Breast epithelium (tissue), 4 donors: ENCODE measurements at places on chromosomes 4 and X. TPM values are rescaled to one million over a fixed set of nuclear protein-coding genes. Genes with fewer than 3 reads are reported as not detected.

DNA sequence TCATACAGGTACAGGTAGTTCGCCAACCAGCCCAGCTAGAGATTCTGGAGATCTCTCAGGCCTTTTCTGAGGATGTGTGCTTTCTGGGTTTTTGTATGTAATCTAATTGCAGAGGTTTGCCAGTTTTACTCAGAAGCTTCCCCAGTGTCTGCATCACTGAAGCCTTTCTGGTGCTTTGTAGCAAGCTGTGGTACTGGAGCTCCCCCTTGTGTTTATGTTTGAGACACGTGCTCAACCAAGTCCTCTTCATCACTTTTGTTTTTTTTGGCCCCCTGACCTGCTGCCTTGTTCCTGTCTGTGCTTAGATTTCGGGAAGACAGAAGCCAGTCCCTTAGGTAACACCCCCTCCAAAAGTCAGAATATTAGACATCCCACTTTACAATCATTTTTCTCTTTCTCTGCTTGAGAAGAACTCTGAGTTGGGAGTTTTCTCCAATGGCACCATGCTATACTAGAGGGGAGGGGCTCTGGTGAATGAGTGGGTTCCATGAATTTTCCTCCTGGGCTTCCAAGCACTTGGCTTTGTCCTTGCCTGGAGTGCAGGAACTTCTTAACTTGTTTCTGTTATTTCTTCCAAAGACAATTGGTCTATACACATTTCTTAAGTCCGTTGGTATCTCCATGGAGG, 128.4 kb upstream of the TBC1D9 start:
- DNase-seq, result no peak

GK gene
- total RNA-seq, result 3.8 TPM

PCYT1B gene
- 0.16 TPM for total RNA-seq

DNA sequence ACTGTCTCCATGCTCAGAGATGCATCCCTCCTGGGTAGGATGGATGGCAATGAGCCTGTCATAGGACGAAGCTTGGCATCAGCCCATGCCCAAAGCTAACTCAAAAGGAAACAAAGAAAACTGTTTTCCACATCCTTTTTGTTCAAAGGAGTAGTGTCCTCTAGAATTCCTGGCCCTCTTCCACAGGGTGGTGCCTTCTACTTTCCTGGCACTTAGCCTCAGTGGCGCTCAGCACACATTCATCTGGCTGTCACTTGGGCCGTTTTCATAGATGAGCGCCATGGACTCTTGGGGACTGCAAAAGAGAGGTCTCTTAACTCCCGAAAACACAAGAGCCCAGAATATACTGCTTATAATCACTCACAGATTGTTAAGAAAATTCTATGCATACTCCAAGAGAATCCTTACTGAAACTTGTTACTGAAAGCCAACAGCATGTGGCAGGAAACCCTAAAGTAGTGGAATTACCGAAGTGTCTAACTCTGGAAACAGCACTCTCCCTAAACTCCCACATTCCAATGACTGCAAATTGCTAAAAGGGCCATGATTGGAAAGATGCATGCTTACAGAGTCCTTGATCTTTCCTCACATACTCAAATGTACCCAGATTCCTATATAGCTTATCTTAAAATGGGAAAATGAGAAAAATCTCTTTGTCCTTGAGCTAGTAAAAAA, 110.0 kb downstream of the HS6ST2 start:
- DNase-seq, result no peak
